ENCODE measurements at places on chromosomes 7 and 10.

DNA sequence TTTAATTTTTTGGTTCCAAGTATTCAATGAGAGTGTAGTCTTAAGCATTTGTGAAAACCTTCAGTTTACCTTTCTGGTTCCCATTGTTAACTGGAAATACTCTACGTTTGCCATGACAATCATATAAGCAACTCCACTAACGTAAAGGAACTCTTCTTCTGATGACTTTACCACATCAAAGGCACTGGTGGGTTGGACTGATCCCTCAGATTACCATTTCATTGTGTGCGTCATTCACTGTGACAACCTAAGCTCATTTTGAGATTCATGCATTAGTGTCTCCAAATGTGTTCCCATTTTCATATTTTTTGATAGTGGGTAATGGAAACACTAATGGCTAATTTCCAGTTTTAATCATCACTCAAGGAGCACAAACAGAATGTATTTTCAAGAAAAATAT, 119.9 kb upstream of the COL1A2 start:
- no peak for DNase-seq

DNA sequence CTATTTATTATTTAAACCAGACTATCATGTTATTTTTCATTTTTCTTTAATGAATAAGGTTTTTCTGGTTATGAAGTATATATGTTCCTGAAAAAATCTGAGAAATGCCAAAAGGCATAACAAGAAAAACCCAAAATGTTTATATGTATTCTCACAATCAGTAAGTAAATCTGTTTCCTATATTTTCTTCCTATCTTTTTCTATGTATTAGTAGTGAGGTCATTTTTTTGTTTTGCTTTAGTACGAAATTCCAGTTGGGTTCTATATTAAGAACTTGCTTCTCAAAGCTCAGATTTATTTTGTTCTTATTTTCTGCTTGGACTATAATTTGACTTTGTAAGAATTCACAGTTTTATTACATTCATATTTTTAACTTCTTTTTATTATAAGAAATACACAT, 287.5 kb upstream of the NFE2L3 start:
- no peak for DNase-seq

GRCh38 chr10:104488439-104488832, 134.8 kb downstream of the CFAP58 start:
- DNase-seq = no peak

DNA sequence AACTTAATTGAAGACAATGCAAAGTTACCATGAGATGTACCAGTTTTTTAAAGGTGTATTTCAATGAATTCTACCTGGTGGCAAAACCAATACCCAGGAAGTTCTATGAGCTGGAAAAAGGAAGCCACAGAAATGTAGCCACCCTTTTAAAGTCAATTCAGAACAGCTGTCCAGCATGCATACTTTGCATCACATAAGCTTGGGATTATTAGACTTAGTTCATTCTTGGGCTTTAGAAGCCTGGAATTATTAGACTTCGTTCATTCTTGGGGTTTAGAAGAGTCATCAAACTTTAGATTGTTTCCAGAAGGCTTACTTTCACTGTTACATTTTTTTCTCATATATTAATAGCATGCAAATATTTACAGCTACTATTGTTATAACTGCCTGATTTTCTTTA, 20.9 kb downstream of the SLC25A13 start:
- DNase-seq = no peak

DNA sequence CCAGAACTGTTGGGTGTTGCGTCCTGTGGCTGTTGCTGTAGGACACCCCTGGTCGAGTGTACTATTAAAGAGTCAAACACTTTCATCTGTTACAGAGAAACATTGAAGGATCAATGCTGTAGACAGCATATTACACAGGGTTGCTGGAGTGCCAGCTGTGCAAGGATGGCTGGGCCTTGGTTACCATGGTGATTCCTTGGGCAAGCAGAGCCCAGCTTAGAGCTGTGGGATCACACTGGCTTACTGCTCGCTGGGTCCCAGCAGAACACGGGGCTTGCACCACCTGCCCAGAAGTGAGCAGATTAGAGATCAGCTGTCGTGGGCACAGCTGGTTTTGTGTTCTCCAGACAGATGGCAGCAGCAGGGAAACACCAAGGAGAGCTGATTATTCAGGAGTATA, 76.0 kb downstream of the GPR141 start:
- no peak for DNase-seq

DNA sequence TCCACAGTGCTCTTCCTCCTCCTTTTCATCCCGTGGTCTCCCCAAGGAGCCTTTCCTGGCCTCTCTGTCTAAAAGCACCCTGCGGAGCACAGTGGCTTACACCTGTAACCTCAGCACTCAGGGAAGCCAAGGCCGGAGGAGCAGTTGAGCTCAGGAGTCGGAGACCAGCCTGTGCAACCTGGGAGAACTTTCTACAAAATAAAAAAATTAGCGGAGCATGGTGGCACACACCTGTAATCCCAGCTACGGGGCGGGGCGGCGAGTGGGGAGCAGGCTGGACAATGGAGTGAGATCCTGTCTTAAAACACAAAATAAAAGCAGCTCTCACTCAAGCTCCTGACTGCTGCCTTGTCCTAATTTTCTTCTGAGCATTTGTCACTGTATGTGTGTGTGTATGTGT, 1.4 kb upstream of the COBL start:
- DNase-seq = no peak

Measured in HTR-8/SVneo (cell line).